Motor neuron (in vitro differentiated cells): ENCODE measurements at places on chromosomes 1 and 21. TPM values are rescaled to one million over a fixed set of nuclear protein-coding genes. Genes with fewer than 3 reads are reported as not detected.
A peak's percentile ranks its signal among the peaks of the same experiment; 100 is the strongest.

DNA sequence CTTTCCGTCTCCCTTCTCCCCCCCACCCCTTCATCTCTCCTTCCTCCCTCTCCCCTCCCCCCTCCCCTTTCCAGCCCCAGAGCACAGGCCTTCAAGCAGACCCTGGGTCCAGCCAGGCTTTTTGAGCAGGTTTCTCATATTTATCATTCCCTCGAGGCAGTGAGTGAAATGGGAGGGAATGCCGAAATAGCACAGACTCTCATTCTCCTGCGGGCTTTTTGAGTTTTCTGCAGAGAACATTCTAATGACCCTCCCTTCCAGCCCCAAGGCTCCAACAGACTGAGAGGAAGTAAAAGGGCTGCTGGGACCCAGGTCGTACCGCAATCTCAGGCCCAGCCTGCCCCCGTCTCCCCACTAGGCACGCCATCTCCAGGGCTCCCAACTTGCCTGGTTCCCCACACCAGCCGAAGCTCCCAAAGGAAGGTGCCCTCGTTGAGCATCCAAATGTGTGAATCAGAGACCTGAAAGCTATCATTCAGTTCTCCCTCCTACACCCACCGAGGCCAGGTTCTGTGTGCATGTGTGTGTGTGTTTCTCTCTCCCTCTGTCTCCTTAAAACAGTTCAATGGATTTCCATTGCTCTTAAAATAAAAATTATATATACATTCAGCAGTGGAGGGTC lies 22.3 kb downstream of the ACTA1 start:
- ATAC-seq: no peak

- ATAC-seq: no peak
These were observed 50.3 kb downstream of the ARID4B start for GRCh38 chr1:235277709-235278108.

- ATAC-seq: no peak
These were observed 42.8 kb upstream of the IL12RB2 start for GRCh38 chr1:67264899-67265298.

The APP gene
- 514 and 535 TPM in 2 replicates for total RNA-seq

The IVL gene
- total RNA-seq: 0.77 TPM in 1 of 2 replicates, not detected in the other

- no peak for ATAC-seq
These were observed 38.9 kb upstream of the TARDBP start for GRCh38 chr1:10973552-10973951.

- no peak for ATAC-seq
These were observed 23.5 kb downstream of the CASP9 start for GRCh38 chr1:15500184-15501178.

GRCh38 chr1:56036479-56036878 lies 542.9 kb downstream of the PLPP3 start:
- no peak for ATAC-seq

DNA sequence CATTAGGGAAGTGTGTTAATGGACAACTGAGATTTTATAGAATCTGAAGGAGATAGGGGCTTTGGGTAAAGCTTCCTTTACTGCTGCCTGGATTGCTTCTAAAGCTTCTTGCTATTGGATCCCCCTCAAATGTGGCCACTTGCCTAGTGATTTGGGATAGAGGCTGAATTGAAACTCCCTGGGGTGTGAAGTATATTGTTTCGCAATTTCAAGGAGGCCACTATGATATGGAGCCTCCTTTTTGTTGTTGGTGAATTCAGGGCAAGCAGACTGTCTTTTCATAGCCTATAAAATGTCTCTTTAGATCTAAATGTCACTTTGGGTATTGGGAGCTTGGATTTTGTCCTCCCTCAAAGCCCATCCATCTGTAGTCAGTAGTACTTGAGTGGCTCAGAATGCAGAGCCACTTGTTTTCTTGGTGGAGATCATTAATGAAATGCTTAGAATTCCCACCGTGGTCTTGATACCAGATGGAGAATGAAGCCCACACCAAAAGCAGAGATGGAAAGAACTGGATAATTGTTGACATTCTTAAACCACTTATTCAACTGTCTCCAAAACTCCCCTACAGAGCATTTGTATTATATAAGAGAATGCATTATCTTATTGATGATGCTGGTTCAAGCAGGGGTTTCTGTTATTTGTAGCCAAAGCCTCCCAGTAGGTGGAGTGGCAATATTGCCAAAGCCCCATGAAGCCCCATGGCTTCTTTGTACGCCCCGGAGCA lies 144.3 kb upstream of the KCNE2 start:
- no peak for ATAC-seq

GRCh38 chr1:174358786-174359453 lies 88.8 kb upstream of the GPR52 start:
- ATAC-seq: no peak

DNA sequence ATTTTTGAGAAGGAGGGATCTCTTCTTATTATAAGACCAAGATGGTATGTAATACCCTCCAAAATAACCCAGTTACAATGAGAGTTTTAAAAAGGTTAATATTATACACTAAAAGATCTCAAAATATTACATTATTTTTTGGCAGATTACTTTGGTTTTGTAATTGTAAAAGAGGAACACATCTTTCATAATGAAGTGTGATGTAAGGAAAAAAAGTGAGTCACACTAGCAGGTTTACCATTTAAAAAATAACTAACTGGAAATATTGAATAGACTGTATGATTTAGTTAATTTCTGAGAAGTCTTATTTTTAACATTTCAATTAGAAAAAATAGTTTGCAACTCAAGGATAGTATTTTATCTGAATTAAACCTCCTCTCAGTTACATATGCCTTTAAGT lies 1.1 kb downstream of the F5 start:
- ATAC-seq: no peak

DNA sequence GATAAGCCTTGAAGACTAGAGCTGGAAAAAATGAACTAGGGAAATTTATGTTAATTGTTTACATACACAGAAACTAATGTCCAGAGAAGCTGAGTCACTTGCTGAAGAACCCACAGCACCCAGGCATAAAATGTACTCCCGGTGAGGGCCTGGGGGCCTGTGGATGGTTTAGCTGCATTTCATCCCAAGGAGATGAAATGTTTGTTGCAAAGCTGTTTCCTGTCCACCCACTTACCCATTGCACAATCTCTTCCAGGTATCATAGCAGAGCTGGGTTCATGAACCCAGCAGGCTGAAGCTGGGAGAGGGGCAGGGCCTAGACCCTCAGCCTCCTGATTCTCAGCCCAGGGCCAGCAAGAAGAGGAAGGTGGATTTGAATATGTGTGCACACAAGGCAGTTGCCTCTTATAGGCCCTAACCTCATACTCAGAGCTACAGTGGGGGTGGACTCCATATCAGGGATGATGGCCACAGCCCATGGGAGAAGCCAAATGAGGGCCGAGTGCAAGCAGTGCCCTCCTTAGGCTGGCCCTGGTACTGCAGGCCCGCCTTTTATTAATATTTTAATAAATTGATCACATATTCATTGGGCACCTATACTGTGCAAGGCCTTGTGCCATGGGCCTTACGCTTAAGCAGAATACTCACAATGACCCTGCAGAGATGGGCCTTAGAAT lies 110.8 kb downstream of the LACTBL1 start:
- ATAC-seq: peak; percentile 98

GRCh38 chr1:14424325-14425002 lies 174.0 kb upstream of the KAZN start:
- ATAC-seq: peak; percentile 86

The DYNLT4 gene
- 0.66 TPM in 1 of 2 replicates, not detected in the other for total RNA-seq

The IFI44L gene
- 1.4 TPM in 2 replicates for total RNA-seq

- no peak for ATAC-seq
These were observed 18.7 kb downstream of the TNFRSF8 start for GRCh38 chr1:12081648-12082396.

The SLC44A5 gene
- total RNA-seq: 51.7 and 55.0 TPM in 2 replicates

The PCP4 gene
- total RNA-seq: 3.3 and 3.7 TPM in 2 replicates

DNA sequence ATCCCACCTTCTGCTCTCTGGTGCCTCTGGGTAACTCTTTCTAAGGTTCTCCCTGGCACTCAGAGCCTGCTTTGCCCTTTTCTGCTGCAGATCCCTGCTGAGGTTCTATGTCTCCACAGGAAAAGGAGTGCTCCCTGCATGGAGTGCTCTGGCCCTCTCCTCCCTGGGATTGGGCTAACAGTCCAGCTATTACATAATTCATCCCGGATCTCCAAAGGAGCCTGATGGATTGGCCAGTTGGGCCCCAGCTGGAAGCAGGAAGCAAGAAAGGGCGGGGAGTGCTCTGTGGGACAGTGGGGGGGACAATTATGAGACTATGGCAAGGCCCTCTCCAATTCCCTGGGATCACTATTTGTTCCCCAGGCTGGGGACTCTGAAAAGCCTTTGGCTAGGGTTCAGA lies 51.9 kb upstream of the GOLT1A start:
- no peak for ATAC-seq

GRCh38 chr1:185154912-185155513 lies 1.7 kb downstream of the TRMT1L start:
- ATAC-seq: no peak

DNA sequence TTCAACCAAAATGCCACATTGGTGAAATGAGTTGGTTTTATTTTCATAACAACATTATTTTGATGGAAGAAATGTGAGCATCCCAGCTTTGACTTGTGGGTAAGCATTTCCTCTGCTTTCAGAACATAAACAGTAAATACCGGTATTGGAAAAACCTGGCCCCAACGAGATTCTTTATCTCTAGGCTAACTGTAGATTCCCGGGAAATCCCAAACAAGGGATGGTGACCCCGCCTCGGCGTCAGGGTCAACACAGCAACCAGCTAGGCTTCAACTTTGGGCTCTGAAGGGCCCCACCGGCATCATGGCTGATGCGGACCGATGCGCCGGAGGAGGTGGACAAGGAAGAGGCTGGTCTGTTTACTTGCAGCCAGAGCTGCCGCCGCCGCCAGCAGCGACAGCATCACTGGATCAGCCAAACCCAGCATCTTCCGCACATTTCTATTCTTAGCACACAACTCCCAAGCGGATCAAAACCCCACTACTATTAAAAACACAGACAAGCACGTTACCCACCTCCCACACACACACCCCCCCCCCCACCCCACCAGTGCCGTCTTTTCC lies 1.1 kb downstream of the AKT3 start:
- peak; percentile 46 for ATAC-seq

DNA sequence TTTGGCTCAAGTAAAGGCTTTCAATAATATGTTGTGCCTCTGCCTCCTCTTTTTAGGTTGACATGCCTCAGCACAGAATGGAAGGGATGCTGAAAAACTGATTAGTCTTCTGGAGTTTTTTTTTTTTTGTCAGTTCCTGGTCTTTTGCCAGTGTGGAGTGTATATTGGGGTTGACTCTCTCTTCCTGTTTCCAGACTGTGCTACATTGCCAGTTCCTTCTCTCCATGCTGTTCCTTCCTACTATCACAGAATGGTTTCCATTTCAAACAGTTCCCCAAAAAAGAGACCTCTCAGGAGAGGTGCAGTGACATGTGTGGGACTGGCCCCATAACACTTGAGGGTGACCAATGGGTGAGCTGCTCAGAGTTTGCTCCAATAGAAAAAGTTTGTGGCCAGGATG lies 101.7 kb upstream of the ETV3 start:
- ATAC-seq: no peak

GRCh38 chr1:229363723-229364122 lies 20.9 kb upstream of the CCSAP start:
- no peak for ATAC-seq

The GUCA2A gene
- total RNA-seq: not detected in 2 replicates

DNA sequence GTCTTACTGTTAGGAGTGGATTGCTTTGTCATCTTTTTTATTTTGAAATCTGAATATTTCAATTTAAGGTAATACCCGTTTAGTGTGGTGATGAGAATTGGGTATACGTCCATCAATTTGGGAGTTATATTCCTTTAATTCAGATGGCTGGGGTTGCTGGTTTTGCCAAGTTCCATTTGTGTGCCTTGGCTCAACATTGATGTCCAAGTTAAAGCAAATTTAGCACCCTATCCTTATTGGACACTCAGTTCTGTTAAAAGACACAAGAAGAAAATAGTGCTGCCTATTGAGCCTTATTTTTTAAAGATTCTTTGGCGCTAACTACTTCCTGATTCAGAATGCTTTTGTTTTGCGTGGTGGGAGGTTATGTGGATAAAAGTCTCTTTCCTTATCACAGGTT lies 40.6 kb downstream of the CAMTA1 start:
- no peak for ATAC-seq

- ATAC-seq: no peak
These were observed 84.5 kb downstream of the UCHL5 start for GRCh38 chr1:192974701-192975100.
